ENCODE measurements at places on chromosomes 7 and 10.

DNA sequence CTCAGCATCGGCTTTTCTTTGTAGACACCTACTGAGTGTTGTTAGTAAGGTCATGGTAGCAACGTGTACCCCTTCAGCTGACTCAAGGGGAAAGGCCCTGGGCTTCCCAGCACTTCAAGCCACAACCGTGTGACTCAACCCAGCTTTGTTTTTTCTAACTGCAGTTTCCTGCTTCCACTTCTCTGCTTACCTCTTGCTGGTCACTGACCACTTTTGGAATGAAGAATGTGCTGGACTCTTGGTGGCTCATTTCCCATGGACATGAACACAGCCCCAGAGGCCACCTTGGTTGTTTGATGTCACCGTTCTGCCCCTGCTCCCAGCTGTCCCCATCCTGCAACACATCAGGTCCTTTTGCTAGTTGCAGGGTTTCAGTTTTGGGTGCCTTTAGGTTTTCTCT is 69.5 kb upstream of the ZNF438 start:
- no peak for DNase-seq

DNA sequence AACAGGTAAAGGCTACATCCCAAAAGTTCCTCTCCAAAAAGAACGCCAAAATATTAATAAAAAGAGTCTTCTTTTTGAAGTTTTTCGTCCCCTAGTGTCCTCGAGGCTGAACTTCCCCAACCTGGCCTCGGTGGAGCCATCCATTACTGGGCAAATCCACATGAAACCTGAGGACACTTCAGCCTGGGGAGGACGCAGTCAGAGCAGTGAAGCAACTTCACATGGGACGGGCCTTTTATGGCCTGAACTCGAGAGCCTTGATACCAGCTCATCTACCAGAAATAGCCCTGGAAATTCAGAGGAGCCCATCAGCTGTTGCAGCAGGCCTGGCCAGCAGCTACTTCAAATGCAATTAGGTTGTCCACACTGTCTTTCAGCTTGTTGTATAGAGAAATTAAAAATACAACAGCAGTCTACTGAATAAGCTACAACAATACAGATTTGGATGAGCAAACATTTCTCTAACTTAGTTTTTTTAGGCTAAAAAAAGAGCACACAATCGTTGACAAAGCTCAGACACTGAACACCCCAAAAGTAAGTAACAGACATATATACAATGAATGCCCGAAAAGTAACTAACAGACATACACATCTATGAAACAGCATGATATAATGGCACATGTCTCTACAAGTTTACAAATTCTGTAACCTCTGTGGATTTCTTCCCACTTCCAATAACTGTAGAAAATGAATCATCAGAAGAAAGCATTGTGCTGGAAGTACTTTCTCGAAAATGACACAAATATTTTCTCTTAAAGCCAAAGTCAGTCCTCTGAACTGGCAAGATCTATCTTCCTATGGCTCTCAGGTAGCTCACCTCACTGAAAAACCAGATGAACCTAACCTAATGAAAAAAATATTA is at the start of gene SVIL:
Gene SVIL (minus strand): TSS at position 208 of the 862 bp plus-strand sequence. CDS start 79,913 bp downstream, outside the sequence.
- DNase-seq: no peak

GRCh38 chr7:12719141-12719919 is 31.9 kb downstream of the ARL4A start:
- DNase-seq: no peak

DNA sequence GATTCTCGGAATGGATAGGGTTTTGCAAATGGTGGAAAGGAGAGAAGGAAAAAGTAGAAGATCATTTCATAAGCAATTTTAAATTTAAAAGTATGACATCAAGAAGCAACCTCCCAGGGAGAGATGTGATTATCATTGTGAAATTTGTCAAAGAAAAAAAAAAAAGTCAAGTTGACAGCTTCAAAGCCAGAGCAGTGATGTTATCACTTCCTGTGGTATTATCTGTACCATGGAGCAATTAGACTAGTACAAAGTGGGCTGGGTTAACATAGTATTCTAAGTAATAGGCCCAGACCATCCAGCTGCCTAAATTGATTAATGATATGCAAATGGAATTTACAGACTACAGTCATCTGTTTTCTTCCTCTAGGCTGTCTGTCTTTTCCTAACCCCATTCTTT is 84.0 kb upstream of the NPY start:
- no peak for DNase-seq

DNA sequence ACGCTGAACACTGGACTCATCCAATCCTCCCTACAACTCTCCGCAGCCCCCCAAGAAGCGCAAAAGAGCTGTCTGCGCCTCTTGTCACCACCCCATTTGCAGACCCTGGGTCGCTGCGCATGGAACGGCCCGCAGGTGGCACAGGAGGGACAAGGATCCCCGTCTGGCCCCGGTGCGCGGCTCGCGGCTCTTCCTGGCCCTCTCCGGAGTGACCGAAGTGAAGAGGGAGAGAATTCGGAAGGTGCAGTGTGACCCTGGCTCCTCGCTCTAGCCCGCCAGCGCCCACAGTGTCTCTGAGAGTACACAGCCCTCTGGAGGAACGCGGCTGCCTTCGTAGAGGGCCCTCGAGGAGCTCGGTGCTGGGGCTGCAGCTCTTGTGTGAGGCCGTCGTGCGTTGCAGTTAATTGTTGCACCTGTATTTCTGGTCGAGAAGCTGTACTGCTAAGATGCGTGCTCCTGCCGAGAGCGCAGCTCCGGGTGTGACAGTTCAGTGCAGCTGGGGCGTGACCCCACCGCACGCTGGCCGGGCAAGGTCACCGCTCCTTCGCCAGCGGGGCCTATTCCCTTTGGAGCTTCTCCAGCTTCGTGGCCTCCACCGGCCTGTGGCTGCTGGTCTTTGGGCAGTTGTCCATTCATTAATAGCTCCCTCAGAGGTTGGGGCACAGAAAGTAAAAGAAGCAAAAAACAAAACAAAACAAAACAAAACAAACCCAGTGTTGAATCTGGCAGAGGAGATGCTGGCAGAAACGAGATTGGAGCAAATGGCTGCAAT is 119.0 kb downstream of the SEC23IP start:
- no peak for DNase-seq

DNA sequence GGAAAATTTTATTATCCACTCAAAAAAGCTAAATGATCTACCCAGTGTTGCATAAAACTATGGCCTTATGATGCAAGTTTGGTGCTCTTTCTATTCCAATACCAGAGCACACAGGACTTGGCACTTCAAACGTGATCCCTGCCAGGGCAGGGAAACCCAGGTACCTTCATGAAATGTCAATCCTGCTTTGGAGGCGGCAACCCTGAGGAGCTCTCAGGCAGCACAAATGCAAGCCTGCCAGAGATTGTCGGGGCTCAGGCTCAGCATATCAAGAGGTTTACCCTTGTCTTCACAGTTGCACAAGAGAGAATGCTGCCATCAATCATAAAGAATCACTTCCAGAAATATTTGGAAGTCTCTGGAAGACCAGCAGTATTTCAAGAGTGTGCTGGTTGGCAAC is 151.5 kb downstream of the GLI3 start:
- DNase-seq: no peak

DNA sequence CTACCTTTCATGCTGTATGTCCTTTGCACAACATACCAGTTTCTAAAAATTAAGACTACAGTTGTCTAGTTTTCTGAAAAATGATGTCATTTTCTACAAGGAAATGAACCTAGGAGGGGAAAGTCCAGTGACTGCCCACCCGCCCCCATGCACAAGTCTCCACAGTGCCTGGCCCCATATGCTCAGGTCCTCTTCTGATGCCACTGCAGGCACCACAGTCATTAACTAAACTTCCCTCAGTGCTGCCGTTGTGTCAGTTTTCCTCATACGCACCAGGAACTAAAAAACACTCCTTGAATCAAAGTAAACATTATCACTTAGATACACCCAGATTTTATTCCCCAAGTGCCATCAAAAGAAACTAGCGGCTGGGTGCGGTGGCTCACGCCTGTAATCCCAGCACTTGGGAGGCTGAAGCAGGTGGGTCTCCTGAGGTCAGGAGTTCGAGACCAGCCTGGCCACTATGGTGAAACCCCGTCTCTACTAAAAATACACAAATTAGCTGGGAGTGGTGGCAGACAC is 6.9 kb upstream of the TNS3 start:
- no peak for DNase-seq

DNA sequence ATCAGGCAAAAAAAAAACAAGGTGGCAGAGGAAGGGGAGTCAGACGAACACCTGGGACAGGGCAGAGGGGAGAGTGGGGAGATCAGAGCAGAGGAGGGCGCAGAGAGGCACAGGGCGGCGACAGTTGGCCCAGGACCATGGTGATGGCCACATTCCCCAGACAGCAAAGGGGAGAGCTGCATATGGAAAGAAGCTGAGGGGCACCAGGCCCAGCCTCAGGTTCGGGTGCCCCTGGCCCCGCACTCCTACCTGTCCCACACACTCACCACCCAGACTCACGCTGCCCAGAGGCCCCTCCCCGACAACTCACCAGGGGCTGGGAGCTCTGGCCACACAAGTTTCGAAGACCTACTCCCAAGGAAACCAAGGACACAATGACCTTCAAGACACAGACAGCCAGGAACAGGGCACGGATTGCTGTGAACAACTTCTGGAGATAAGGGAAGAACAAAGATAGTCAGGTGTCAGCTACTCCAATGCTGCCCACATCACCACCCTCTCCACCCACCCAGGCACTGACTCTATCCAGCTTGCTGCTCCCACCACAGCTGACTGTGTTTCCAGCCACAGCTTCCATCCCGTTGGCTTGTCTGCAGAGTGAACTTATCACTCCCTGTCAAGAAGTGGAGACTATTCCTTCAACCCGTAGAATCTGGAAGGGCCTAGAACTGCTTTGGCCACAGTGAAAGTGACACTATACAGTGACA is 8.3 kb downstream of the TMEM176B start:
- no peak for DNase-seq

- DNase-seq: no peak
These were observed 314.3 kb upstream of the PRKCQ start for GRCh38 chr10:6894405-6894804.

DNA sequence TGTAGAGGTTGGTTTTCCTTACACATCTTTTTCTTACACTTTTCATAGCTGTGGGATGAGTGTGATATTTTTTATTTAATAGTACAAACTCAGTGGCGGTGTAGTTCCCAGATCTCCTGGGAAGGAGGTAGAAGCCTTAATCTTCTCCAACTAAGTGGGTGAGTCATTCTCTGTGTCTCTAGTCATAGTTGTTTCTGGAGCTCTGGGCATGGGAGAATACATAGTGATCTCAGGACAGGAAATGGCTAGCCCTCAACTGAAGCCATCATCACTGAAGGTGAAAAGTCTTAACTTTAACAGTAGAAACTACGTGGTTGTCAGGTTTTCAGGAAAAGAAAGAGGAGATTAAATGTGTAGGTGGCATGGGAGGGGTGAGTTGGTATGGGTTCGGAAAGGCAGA is 319.4 kb upstream of the FZD8 start:
- no peak for DNase-seq

DNA sequence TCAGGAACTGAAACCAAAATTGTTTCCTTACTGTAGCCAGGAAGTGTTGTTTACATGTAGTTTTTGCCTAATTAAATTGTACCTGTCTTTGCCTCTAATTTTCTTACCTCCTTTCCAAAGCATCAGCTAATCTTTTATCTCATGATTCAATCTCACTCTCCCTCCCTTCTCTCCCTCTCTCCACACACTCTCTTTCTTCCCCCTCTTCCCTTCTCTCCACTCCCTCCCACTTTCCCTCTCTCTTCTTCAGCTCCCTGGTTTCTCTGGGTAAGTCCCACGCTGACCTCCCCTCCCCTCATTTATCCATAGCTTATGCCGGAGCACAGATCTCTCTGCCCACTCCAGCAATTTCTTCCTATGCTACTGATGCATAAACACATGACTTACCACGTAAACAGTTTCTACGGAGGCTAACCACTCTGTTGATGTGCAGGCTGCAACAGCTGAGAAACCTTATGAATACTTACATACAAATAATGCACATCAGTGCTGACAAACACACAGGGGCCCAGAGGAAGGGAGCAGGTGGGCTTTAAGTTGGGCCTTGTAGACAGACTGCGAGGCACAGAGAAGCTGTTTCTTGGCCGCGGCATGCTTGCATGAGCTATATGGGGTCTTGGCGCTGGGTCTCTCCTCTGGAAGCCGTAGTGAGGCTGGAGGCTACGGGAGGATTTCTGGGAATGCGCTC is 174.4 kb upstream of the PLXNA4 start:
- DNase-seq: no peak

DNA sequence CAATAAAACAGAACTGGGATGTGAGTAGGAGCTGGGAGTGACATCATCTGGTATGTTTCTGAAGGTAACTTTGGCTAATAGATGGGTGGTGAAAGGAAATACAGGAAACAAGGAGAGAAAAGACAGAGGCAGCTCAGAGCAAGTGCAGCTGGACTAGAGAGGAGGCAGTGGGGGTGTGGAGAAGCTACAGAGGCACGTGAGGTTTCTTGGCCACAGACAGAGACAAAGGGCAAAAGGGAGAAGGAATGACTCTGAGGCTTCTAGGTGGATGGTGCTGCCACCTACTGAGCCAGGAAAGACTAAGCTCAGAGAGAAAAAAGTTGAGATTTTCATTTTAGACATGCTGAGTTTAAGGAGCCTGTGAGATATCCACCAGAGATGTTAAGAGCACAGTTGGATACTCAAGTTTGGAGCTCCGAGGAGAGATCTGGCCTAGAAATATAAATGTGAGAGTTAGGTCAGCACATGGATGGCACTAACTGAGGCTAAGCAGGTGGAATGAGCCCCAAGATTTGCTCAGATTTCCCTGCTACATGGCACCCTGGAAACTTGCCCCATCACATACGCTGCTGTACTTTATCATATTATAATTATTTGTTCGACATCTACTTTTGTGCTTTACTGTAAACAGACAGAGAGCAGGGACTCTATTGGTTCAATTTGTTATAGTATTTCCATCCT is 293.0 kb upstream of the IMMP2L start:
- no peak for DNase-seq
